GM12892 (cell line): ENCODE measurements at places on chromosomes 12 and 14.

- DNase-seq, result no peak
Observed at GRCh38 chr14:71399057-71399487, 491.8 kb downstream of the PCNX1 start.

DNA sequence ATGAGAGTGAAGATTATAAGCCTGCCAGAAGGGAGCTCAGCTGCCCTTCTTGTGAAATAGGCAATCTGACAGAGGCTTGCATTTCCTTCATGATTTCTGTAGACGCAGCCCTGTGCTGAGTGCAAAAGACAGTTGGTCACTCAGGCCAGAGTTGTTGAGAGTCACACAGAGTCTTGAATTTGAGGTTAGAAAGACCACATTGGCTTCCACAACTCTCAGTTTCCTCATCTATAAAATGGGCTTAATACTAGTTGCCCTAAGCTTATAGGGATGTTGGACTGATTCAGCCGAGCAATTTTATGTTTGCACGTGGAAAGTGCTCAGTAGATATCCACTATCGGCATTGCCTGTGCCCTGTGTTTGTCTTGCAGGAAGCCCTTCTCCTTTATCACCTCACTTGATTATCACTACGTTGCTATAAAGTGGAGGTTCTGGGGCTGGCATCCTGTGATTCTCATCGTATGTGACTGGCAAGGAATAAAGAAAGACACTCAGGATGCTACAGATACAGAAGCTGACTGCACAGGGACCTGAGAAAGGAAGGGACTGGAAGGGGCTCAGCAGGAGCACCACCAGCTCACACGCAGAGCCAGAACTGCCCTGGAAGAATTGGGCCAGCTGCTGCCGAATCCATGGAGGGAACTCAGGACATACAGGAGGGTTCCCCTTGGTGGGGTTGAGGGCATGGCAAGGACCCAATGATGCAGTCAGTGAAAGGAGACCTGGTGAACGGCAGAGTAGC lies 19.8 kb upstream of the SERPINA4 start:
- no peak for DNase-seq

DNA sequence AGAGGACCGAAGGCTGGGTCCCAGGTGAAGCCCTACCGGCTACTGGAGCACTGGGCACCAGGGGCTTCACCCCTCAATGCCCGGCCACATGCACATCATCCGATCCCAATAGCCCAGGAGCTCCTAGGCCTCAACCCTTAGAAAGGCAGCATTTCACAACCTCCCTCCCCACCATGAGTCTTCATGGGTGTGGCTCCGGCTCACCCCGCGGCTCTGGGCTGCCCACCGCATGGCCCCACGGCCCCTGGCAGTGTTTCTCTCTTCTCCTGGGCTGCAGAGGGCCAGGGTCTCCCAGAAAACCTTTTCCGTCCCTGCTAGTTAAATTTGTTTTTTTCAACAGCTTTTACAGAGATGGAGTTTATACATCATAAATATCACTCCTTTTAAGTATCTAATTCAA lies 28.6 kb upstream of the DLK1 start:
- DNase-seq, result no peak

- no peak for DNase-seq
Observed at GRCh38 chr12:21472197-21472823, 29.1 kb downstream of the RECQL start.

DNA sequence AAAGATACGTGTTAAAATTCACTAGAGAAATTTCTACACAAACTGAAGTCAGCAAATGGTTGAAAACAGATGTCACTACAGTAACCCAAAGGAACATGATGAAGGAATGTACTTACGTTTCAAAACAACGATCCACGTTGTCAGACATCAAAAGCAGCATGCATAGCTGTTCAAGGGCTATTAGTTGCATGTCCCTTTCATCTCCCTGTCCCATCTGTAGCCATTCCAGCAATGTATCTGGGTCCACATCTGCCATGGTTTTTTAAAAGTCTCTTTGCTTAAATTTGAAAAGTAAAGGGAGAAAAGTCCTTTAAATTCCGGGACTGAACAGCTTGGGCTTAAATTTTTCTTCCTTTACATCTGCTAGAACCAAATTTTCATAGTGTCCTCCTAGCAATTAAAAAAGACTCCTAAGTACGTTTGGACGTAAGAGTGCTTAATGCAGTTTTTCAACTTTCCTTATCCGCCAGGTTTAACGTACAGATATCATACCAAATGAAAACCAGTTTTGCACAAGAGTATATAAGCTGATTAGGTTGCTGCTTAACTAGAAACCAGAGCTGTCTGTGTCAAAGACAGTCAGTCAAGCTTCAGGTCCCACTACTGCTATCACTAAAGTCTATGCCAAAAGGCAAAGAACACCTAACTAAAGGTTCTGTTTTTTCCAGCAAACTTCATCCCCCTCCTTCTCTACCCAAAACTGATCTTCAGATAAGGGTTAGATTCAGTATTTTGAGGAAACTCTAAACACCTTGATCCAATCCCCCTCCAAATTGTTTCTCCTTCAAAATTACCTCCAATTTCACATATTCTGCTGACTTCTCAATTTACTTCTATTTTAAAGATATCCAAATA lies 1.7 kb downstream of the HECTD1 start:
- no peak for DNase-seq

DNA sequence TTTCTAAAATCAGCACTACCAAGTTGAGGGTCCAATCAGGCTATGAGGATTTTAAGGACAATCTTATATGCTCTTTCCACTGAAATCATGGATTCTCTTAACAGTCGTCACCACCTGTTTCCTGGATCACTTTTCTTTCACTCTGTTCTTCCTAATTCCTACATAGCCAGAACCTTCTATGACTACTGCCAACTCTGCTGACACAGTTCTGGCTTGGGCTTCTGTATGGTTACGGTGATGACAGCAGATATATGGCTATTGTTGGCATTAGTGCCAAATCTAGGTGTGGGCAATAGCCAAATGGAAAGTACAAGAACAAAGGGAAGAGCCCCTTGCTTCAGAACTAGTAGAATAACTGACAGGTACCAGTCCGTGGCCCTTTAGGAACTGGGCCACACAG lies 124.0 kb downstream of the ARID2 start:
- no peak for DNase-seq

GRCh38 chr14:65904988-65905387 lies 492.5 kb downstream of the FUT8 start:
- no peak for DNase-seq

- DNase-seq, result no peak
Observed at GRCh38 chr12:57875753-57876547, 29.4 kb upstream of the CTDSP2 start.

DNA sequence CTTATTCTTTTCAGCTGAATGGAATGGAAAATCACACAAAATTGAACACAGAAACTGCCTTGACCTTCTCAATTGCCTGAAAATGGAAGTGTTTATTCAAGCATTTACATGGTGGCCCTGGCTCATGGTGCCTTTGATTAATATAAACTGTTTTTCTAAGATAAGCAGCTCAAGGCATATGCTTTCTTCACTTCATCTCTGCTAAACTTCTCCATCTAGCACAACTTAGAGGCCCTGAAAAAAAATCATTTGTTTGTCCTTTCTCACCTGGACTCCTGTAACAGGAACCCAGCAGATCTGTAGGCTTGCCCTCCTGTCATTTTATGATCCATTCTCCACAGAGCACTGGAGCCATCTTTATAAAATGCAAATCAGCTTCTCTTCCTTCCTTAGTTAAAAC lies 117.5 kb upstream of the KRR1 start:
- DNase-seq, result no peak

DNA sequence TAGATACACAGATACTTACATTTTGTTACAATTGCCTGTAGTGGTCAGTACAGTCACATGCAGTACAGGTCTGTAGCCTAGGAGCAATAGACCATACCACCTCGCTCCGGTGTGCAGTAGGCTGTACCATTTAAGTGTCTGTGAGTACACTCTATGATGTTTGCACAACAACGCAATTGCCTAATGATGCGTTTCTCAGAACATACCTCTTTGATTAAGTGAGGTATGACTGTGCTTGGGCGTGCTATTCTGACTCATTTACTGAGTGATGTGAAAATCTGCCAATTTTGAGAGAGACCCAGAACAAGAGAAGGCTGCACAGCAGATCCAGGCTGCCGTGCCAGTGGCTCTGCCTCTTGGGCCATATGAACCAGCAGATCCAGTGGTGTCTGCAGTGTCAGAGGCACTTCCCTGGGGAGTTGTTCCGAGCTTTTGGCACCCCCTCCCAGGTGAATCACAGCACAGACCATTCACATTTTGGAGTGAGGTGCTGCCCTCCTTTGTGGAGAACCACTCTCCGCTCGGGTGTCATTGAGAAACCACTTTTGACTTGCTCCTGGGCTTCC lies 20.4 kb downstream of the DLK1 start:
- DNase-seq, result no peak

DNA sequence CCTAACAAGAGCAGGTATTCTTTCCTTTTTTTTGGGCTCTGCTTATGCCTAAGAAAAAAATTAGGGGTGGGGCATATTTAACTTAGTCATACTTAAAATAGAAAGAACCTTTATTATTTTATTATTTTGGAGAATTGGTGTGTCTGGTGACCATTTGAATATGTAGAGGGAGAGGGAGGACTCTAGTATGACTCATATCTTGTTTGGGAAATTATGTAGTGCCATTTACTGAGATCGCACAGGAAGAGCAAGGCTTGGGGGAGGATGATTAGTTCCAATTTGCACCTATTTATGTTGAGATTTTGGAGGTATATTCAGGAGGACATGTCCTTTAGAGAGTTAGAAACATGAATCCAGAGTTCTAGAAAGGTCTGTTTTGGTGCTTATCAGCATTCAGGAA lies 9.9 kb downstream of the ZNF410 start:
- no peak for DNase-seq

DNA sequence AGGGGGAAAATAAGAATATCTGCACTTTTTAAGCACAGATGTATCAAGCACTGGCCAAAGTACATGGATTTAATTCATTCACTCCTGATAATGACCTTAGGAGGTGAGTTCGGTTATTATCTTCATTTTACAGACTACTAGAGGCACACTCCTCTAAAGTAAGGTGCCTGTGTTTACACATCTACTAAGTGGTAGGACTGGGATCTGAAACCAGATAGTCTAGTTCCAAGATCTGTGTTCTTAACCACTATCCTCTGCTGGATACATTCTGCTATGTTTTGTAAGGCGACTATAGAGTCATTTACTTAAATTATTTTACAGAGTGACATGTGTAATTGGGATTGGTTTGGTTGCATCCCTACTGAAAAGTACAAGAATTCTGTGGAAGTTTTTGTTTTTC lies 175.3 kb downstream of the ESR2 start:
- DNase-seq, result no peak

- DNase-seq, result no peak
Observed at GRCh38 chr12:77032406-77032805, 33.0 kb downstream of the E2F7 start.

DNA sequence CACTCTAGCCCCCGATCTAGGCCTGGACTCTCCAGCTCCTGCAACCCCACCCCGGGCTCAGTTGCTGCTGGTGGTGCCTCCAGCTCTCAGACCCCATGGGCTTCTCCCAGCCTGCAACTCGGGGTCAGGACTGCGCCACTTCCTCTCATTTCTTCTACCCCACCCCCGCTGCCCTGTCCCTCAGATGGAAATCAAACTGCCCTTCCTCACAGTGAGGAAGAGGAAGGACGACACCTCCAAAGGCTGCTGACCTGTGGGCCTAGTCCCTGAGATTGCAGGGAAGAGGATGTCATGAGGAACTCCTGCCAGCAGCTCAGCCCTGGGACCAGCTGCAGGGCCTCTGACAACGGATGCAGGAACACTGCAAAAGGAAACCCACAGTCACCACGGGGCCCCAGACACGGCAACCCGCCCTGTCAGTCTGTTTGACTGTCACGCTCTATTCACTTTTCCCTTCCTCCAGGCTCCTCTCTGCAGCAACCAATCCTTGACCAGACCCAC lies 29.3 kb upstream of the PNMA1 start:
- DNase-seq, result peak; percentile 66

DNA sequence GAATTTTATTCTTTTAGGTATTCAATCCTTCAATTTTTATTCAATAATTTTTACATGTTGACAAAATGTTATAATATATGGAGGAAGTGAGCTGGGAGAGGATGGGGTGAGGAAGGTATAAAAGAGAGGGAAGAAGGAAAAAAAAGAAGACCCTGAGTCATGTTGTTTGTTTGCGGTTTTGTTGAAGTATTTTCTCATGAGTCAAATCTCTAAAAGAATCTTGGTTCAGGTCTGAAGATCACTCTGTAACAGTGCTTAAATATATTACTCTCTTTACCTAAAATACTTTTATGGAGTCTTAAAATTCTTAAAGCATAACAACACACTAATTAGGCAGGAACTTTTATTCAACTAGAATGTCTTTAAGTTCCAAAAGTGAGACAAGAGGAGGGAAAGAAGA lies 489.6 kb upstream of the GARIN6 start:
- DNase-seq, result no peak

GRCh38 chr12:115320451-115320850 lies 636.5 kb upstream of the TBX3 start:
- DNase-seq, result no peak

- no peak for DNase-seq
Observed at GRCh38 chr12:106248846-106249371, 1.1 kb upstream of the CKAP4 start.

DNA sequence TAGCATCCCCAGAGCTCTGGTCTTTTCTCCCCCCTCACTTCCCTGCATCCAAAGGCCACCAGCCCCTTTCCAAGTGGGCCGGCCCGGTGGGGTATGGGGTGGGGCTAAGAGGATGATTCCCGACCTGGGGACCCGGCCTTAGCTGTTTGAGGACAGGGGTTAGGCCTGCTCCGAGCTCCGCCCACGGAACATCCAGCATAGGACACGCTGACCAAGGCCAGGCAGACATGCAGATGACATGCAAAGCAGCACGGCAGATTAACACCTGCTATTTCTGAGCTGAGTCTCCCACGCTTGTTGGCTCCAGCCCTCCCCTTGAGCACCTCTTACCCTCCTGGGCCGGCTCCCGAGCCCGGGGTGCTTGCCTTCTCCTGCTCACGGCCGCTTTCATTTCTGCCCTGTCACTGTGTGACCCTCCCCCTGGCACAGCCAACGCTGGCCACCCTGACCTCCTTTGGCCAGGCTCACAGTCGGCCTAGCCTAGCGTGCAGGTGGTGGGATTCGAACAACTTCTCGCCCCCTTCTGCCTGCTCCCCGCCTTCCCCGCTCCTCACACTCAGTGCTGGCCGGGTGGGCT lies 40.2 kb downstream of the TEAD4 start:
- DNase-seq, result no peak

GRCh38 chr12:62284749-62285148 lies 24.5 kb downstream of the USP15 start:
- DNase-seq, result no peak

DNA sequence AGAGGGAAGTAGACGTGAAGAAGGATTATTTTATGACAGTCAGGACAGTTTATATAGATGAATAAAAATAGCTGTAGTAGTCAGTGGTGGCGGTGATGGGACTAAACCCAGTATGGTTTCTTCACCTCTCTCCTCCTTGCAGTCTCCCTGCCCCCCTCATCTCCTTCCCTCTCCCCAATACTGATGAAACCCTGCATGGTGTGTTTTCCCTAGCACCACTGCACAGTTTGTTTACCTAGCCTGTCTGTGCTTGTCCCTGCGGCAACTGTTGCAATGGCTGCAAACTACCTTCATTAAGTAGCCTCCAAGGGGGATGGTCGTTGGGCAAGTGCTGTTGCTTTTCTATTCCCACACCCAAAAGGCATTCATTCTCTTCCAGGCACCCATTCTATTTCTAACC lies 14.7 kb downstream of the PCBP2 start:
- no peak for DNase-seq
